Lower lobe of right lung (tissue), 2 donors: ENCODE measurements at places on chromosomes 3 and 15. TPM values are rescaled to one million over a fixed set of nuclear protein-coding genes. Genes with fewer than 3 reads are reported as not detected.

DNA sequence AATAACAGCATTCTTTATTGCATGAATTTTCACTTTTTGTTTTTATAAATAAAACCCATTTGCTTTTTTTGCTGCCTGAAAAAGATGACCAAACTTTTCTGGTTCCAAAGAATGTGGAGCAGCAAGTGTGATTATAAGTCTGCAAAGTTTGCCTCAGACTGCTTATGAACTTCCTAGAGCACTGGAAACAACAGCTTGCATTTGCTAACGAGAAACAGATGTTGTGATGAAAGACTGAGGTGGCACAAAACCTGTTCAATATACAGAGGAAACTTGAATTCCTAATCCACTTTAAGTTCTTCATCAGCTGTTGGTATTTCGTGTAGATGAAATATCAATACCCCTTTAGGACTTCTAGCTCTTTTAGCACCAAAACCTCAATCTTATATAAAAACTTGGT, 9.3 kb downstream of the ZPLD1 start:
- no peak overlapping the region for H3K27ac ChIP-seq
- no peaks in the 10 kb centered on the region for H3K36me3 ChIP-seq
- no peak overlapping the region for H3K4me3 ChIP-seq

- H3K36me3 ChIP-seq, result no peaks in the 10 kb centered on the region
- no peak overlapping the region for H3K27ac ChIP-seq
- H3K4me3 ChIP-seq, result no peak overlapping the region
- no peak for DNase-seq
- H3K4me1 ChIP-seq, result no peaks in the 10 kb centered on the region
Measured at GRCh38 chr3:133872161-133872560, 23.5 kb downstream of the RAB6B start.

GRCh38 chr15:48582452-48583247, 62.9 kb downstream of the FBN1 start:
- no peak overlapping the region for H3K4me3 ChIP-seq
- H3K4me1 ChIP-seq, result peaks cover 11% of the 10 kb centered on the region
- DNase-seq, result no peak
- no peaks in the 10 kb centered on the region for H3K27me3 ChIP-seq
- no peak overlapping the region for H3K27ac ChIP-seq

DNA sequence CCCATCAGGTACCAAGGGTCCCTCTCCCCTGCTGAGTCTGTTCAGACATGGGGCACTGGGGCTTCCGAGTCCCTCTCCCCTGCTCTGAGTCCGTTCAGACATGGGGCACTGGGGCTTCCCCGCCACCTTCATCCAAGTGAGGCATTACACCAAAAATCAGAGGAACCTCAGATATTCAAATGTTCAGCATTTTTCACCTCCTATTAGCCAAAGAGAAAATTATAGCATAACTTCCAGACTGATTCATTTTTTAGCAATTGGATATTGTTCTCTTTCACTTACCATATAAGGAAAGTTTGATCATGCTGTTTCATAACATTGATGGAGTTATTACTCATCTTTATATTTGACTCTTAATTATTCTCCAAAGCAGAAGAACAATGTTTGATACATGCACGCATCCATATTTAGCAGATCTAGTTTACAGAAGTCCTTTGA, 213.9 kb downstream of the MTHFS start:
- no peak overlapping the region for H3K4me3 ChIP-seq
- H3K27me3 ChIP-seq, result no peaks in the 10 kb centered on the region
- H3K36me3 ChIP-seq, result no peaks in the 10 kb centered on the region
- H3K27ac ChIP-seq, result no peak overlapping the region
- no peak for DNase-seq

GRCh38 chr3:109178708-109179107, 42.2 kb downstream of the C3orf85 start:
- no peaks in the 10 kb centered on the region for H3K36me3 ChIP-seq
- no peaks in the 10 kb centered on the region for H3K27me3 ChIP-seq
- no peak overlapping the region for H3K27ac ChIP-seq
- DNase-seq, result no peak

DNA sequence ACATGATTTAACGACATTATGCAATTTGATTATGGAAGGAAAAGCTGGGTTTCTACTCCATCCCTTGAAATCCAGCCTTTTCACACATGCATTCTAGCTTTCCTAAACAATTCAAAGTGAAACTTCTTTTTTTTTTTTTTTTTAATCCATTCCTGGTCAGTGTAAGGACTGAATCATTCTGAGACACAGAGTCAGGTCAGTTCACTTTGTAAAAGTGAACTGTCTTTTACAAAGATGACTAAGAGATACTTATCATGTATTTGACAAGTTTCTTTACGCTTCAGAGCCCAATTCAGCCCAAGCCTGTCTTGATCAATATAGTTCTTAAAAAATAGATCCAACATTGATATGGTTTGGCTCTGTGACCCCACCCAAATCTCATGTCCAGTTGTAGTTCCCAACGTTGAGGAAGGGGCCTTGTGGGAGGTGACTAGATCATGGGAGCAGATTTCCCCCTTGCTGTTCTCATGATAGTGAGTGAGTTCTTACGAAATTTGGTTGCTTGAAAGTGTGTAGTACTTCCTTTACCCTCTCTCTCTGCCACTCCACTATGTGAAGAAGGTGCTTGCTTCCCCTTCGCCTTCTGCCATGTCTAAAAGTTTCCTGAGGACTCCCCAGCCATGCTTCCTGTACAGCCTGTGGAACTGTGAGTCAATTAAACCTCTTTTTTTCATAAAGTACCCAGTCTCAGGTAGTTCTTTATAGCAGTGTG, 345.6 kb upstream of the THBS1 start:
- no peaks in the 10 kb centered on the region for H3K36me3 ChIP-seq
- no peak overlapping the region for H3K4me3 ChIP-seq
- DNase-seq, result no peak
- no peak overlapping the region for H3K27ac ChIP-seq
- no peaks in the 10 kb centered on the region for H3K27me3 ChIP-seq

DNA sequence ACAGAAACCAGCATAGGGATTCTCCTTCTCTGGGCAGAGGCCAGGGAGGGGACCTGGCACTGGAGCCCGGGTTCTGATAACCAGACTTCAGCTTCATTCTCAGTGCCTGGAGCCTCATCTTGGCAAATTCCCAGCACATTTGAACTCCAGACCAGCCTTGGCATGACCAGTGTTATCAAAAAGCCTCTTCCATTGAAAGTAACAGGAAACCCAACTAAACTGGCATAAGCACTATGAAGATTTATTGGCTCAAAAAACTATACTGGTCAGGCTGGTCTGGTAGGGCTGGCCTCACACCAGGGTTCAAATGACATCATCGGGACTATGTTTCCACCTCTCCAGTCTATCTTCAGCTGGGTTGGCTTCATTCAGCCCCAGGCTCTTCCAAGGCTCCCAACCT, 48.1 kb upstream of the THUMPD3 start:
- no peak overlapping the region for H3K27ac ChIP-seq
- no peak overlapping the region for H3K4me3 ChIP-seq
- DNase-seq, result no peak
- peaks cover 4% of the 10 kb centered on the region for H3K4me1 ChIP-seq
- H3K36me3 ChIP-seq, result no peaks in the 10 kb centered on the region

DNA sequence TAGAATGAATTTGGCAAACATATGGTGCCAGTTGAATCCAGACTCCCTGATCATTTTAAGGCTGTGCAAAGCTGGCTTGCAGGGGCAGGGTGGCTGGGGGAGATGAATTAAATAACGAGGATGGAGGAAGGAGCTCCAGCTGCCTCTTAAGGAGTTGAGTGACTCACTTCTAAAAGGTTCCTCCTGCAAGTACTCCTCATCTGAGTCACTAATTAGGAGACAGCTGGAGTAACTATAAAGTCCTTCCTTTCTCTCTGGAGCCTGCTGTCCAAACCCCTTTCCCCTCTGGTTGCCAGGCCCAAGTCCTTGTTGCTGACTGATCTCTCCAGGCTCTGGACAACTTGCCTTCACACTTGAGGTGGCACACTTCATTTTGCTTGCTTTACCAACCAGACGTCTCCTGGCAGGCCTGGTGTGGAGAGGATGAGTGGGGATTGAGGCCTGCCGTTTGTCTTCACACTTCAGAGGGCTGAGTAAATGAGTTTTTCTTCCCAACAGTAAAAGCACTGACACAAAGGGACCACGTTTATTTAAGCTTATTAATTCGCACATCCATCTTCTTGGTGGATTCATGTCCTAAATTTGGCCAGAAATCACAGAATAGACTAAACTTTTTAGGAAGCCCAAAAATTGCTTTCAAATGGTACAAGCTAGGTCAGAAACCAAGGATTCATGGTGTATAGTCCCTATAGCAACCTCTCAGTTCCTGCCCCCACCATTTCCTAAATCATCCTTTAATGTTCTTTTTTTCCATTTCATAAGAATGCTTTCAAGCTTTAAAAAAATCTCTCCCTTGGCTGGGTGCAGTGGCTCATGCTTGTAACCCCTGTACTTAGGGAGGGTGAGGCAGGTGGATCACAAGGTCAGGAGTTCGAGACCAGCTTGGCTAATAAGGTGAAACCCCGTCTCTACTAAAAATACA, 90.5 kb upstream of the MYRIP start:
- no peaks in the 10 kb centered on the region for H3K36me3 ChIP-seq
- DNase-seq, result no peak
- H3K27ac ChIP-seq, result no peak overlapping the region
- H3K4me3 ChIP-seq, result no peak overlapping the region
- no peaks in the 10 kb centered on the region for H3K27me3 ChIP-seq

DNA sequence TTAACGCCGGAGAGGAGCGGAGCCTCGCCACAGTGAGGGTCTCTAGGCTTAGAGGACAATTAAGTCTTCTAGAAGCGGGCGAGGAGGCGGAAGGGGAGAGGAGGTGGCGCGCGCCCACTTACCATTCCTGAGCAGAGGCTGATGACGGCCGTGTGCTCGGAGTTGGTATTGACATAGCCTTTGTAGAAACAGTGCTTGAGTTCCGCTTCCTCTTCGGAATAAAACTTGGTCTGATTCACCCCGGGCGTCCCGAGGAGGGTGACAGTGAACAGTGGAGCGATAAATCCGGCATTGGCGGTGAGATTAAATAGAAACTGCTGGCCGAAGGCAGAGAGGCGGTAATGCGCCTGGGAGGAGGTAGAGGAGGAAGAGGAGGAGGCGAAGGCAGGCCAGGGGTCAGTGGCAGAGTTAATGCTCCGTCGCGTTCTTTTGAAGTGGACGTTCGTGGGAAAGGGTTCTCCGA, 1.3 kb downstream of the ADAMTS9 start:
- peaks cover 4% of the 10 kb centered on the region for H3K4me1 ChIP-seq
- H3K4me3 ChIP-seq, result peak overlapping the region; percentile 70
- no peaks in the 10 kb centered on the region for H3K36me3 ChIP-seq
- no peaks in the 10 kb centered on the region for H3K27me3 ChIP-seq
- peak overlapping the region; percentile 95 for H3K27ac ChIP-seq

DNA sequence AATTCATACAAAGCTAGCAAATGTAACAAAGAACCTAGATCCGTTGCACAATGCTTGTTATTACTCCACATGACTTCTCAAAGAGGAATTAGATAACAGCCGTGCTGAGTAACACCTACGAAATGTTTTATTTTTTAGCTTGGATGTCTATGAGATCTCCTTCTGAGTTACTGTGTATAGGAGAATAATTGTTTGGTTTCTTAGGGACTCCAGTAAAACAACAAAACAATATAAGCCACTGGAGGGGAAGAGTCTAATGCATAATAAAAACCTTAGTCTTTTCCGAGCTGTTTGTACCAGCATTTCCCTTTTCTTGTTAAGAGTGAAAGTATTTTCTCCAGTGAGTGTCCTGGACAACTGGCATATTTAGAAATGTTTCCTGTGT, 15.6 kb downstream of the SNAP23 start:
- peak overlapping the region; percentile 74 for H3K27ac ChIP-seq
- H3K36me3 ChIP-seq, result peaks cover 37% of the 10 kb centered on the region
- no peak for DNase-seq
- H3K4me1 ChIP-seq, result peaks cover 33% of the 10 kb centered on the region

GRCh38 chr3:84727616-84728015, 231.2 kb upstream of the CADM2 start:
- no peaks in the 10 kb centered on the region for H3K36me3 ChIP-seq
- no peaks in the 10 kb centered on the region for H3K4me1 ChIP-seq
- H3K27ac ChIP-seq, result no peak overlapping the region
- no peak overlapping the region for H3K4me3 ChIP-seq

DNA sequence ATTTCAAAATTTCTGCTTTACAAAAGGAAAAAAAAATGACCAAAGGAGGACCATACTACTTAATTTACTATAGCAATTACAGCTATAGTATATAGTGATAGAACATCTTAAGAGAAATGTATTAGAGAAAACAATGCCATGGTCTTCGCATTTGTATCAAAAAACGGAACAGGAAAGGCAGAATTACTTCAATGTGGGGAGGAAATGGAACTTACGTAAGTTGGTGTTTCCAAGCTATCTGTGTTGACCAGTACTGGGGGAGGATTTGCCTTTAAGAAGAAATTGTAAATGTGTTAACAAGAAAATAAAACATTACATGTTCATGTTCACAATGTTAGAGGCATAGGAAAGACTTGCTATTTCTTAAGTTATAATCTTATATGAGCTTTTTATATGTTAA, 119.9 kb upstream of the MELTF start:
- no peak overlapping the region for H3K4me3 ChIP-seq
- DNase-seq, result no peak
- H3K4me1 ChIP-seq, result peaks cover 10% of the 10 kb centered on the region
- no peaks in the 10 kb centered on the region for H3K36me3 ChIP-seq

- no peaks in the 10 kb centered on the region for H3K27me3 ChIP-seq
- H3K4me3 ChIP-seq, result no peak overlapping the region
- no peak for DNase-seq
- peaks cover 63% of the 10 kb centered on the region for H3K36me3 ChIP-seq
- H3K27ac ChIP-seq, result no peak overlapping the region
- no peaks in the 10 kb centered on the region for H3K4me1 ChIP-seq
Measured at GRCh38 chr3:123113889-123114450, 47.1 kb downstream of the PDIA5 start.

- peak; percentile 80 for DNase-seq
- peak overlapping the region; percentile 96 for H3K4me3 ChIP-seq
- H3K27me3 ChIP-seq, result no peaks in the 10 kb centered on the region
- H3K4me1 ChIP-seq, result peaks cover 48% of the 10 kb centered on the region
Measured at GRCh38 chr15:68818066-68818768, 2.5 kb downstream of the ANP32A start.

- no peaks in the 10 kb centered on the region for H3K27me3 ChIP-seq
- no peaks in the 10 kb centered on the region for H3K4me1 ChIP-seq
- H3K27ac ChIP-seq, result no peak overlapping the region
- no peak overlapping the region for H3K4me3 ChIP-seq
- no peak for DNase-seq
Measured at GRCh38 chr3:126035362-126036050, 48.4 kb downstream of the SLC41A3 start.

GRCh38 chr3:87167628-87168456, 59.3 kb upstream of the CHMP2B start:
- H3K4me3 ChIP-seq, result peak overlapping the region; percentile 45
- no peak for DNase-seq

PBRM1 gene
- 88.3 TPM for total RNA-seq

ARGFX gene
- not detected for total RNA-seq

PCSK6 gene
- total RNA-seq, result 12.3 TPM

MNS1 gene
- 2.3 TPM for total RNA-seq

NSUN3 gene
- total RNA-seq, result 18.0 TPM

TASOR gene
- total RNA-seq, result 69.7 TPM

TMEM89 gene
- total RNA-seq, result not detected
